ENCODE measurements at places on chromosomes 11 and 22.

DNA sequence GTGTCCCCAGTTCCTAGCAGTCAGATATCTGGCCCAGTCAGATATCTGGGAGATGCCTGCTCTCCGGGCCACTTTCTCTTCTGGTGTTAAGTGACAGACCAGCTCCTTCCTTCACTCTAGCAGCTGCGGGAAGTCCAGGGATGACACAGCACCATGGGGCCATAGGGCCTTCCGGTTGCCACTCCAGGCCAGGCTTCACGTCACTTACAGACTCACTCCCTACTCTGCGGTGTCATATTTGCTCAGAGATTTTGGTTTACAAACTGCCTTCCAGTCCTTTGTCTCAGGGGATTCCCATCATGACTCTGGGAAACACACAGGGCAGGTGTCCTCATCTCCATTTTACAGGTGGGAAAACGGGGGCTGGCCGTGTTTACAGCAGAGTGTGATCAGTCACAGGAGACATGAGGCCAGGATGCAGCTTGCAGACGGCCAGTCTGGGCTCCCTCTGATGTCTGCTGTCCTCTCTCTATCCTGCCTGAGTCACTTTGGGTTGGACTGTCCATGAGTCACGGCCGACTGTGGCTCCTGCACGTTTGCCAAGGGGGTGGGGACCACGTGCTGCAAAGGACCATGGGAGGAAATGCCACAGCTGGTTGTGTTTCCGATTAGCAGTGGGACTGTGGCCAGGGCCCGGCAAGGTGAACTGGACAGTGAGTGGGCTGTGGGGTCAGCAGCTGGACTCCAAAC, 8.2 kb upstream of the TBC1D22A start:
- DNase-seq, result no peak

GRCh38 chr11:35593143-35593542, 25.1 kb upstream of the FJX1 start:
- no peak for DNase-seq

DNA sequence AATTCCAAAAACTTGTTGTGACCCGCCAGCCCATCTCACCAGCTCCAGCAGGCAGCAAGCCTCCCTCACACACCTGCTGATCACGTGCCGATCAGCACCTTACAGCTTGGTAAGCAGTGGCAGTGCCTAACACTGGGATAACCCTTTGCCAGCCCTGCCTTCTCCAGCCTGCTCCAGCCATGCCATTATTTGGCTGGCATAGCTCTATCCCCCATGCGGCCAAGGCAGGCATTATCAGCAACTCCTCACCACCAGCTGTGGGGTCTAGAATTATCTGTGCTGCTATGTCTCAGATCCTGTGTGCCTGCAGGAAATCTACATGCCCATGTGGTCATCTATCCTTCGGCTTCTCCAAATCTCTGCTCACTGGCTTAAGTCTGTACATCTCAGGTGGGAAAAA, 215.0 kb downstream of the ST3GAL4 start:
- DNase-seq, result no peak

DNA sequence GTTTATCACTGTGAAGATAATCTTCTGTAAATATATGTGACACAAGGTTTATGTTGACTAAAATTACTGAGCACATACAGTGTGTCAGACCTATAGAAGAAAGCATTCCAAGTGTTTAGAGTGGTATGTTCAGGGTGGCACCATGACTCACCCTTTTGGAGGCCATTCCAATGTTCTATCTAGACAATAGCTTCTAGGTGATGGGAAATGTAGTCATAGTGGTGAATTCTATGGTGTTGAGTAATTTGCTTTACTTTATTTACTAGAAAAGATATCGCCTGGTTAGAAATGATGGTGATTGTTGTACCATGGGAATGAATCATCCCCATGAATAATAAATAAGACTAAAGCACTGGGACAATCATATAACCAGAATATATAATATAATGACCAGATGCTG, 72.9 kb upstream of the OR4C15 start:
- no peak for DNase-seq

GRCh38 chr11:77596626-77597025, 6.9 kb downstream of the AQP11 start:
- DNase-seq, result no peak

GRCh38 chr11:134742224-134742612, 330.2 kb upstream of the B3GAT1 start:
- no peak for DNase-seq

DNA sequence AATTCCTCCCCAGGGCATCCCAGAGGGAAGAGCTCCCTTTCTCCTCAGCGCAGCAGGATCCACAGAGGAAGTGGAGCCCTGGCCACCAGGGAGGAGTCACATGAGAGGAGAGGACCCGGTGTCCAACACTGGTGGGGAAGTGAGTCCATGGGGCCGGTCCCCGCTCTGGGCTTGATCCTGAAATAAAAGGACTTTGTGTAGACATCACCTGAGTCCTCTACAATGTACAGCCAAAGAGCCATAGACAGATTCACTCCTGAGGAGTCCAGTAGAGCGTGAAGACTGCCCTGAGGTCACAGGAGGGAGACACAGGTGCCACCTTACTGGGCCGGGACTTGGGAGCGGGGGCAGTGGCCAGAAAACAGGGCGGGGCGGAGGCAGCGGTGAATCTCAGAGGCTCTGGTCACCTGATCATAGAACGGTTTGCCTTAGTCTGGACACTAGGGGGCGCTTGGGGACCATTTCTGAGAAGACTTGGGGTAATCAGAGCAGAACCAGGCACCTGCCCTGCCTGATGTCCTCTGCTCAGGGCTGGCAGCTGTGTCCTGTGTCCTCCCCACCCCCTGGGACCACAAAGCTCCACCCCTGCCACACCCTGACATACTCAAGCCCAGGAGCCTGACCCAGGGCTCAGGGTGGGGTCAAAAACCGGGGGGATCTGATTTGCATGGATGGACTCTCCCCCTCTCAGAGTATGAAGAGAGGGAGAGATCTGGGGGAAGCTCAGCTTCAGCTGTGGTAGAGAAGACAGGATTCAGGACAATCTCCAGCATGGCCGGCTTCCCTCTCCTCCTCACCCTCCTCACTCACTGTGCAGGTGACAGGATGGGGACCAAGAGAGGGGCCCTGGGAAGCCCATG, 112.7 kb downstream of the VPREB1 start:
- peak; percentile 85 for DNase-seq

- DNase-seq, result no peak
Observed at GRCh38 chr22:45196926-45197605, 33.3 kb downstream of the NUP50 start.

DNA sequence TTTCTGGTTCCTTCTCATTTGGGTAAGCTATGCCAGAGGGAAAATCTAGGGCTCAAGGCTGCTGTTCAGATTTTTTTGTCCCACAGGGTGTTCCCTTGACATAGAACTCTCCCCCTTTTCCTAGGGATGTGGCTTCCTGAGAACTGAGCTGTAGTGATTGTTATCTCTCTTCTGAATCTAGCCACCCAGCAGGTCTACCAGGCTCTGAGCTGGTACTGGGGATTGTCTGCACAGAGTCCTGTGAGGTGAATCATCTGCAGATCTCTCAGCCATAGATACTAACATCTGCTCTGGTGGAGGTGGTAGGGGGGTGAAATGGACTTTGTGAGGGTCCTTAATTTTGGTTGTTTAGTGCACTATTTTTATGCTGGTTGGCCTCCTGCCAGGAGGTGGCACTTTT, 167.3 kb upstream of the PGR start:
- DNase-seq, result no peak

- DNase-seq, result no peak
Observed at GRCh38 chr11:95850137-95850536, 59.8 kb downstream of the CEP57 start.

DNA sequence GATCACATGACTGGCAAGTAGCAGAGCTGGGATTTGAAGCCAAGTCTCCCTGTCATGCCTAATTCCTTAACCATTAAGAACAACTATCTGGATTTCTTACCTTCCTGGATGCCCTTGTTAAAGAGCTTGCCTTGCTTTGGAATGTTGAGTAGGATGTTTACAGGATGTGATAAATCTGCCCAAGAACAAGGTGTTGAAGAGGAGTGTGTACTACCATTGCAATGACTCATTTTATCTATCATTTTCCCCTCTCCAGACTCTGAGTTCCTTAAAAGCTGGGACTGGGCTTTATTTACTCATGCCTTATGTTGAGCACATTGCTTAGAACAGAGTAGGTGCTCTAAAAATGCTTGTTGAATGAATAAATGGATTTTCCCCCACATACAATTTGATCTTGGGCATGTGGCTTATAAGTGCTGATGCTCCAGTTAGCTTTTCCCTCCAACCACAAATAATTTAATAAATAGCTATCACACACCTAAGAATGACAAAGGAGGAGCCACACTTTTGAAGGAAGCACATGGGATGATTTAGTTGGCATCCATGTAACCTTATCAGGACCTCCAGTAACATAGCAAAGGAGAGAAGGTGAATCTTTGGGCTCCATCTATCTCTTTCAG, 268.6 kb upstream of the SESN3 start:
- no peak for DNase-seq

- peak; percentile 11 for DNase-seq
Observed at GRCh38 chr22:31584804-31585160, 77.2 kb downstream of the PISD start.

DNA sequence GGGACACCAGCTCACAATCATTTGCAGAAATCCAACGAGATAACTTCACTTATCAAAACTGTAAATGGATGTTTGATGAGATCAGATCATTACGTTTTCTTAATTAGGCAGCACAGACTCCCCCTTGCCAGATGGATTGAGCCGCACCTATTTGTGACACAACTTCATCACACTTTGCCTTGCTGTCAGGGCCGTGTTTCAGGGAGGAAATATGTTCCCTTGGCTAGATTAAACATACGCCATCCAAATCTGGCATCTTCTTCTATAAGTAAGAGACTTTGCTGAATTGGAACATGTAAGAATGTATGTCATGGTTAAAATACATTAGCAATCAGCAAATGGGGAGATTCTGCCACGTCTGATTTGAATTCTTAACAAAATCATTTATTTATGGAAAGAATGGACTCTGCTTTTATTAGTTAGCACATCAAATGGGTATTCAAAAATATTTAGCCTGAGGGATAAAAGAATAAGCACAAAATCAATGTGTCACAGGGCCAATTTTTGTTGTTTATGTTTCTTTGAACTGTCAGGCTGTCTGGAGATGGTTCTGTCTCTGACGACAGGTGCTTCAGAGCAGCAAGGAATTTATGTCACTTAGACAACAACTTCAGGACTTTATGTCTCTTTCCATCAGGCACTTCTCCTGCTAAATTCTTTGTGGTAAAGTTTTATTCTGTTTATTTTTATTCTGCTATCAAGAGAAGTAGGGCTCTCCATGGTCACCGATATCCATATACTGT, 326.1 kb upstream of the NCAM1 start:
- no peak for DNase-seq

Data from activated CD4-positive, alpha-beta T cell treated with anti-CD3 and anti-CD28 coated beads, Interleukin-2, Interleukin-4, amounts not matched to agents 100 ng/mL and 50 ng/mL, durations not matched to agents 16 hours and 8 hours (primary cell).